ENCODE measurements at places on chromosomes 16 and 17. TPM values are rescaled to one million over a fixed set of nuclear protein-coding genes. Genes with fewer than 3 reads are reported as not detected.

Gene CAPNS2
- 0.67 TPM for total RNA-seq

Gene CNOT1
- 140 TPM for total RNA-seq

Gene LHX1
- total RNA-seq: not detected

Gene BCO1
- total RNA-seq: 0.75 TPM

Gene CA5A
- total RNA-seq: not detected

Gene HEATR9
- 0.17 TPM for total RNA-seq

Gene NPIPA7
- 7.7 TPM for total RNA-seq

Gene SLC16A13
- total RNA-seq: 10.1 TPM

Gene RUNDC3A
- total RNA-seq: 0.32 TPM

Gene PLXDC1
- 14.4 TPM for total RNA-seq

Gene PARD6A
- total RNA-seq: 4.7 TPM

Gene TMEM94
- 79.1 TPM for total RNA-seq

Gene C16orf96
- 0.32 TPM for total RNA-seq

Gene CCL3
- total RNA-seq: 9.9 TPM

Gene B4GALNT2
- total RNA-seq: 0.23 TPM

Gene ALDH3A2
- total RNA-seq: 134 TPM

Gene ENPP7
- not detected for total RNA-seq

Gene SLC5A10
- not detected for total RNA-seq

Gene FBXW10B
- 1.4 TPM for total RNA-seq

Gene NPIPA8
- total RNA-seq: 0.67 TPM

Gene KRTAP3-2
- not detected for total RNA-seq

Gene RAMP2
- 114 TPM for total RNA-seq

Gene SLC52A1
- total RNA-seq: 0.26 TPM

Gene SALL1
- total RNA-seq: not detected

Gene TEDC2
- total RNA-seq: not detected

Gene MT1A
- 4.9 TPM for total RNA-seq

Gene SMTNL2
- 2.7 TPM for total RNA-seq

Gene ZSCAN10
- not detected for total RNA-seq

Gene PMFBP1
- total RNA-seq: 0.23 TPM

Gene TNFSF12
- 75.7 TPM for total RNA-seq

Gene CMTM1
- total RNA-seq: 8.4 TPM

Gene C17orf67
- 3.8 TPM for total RNA-seq

Gene CES1
- 293 TPM for total RNA-seq

Gene CDH13
- 27.2 TPM for total RNA-seq

Gene GPR179
- 0.35 TPM for total RNA-seq

Gene LGALS9B
- total RNA-seq: not detected

Gene TEX19
- not detected for total RNA-seq

Gene KRT25
- total RNA-seq: not detected

Gene ZFPM1
- total RNA-seq: 8.4 TPM

Gene EVPLL
- 1.8 TPM for total RNA-seq

Gene KRT32
- total RNA-seq: not detected

Gene TBC1D3I
- 0.72 TPM for total RNA-seq

Gene TEKT5
- not detected for total RNA-seq

Gene CCL11
- 0.98 TPM for total RNA-seq

Gene NXPH3
- 6.3 TPM for total RNA-seq

Gene TTLL6
- 0.20 TPM for total RNA-seq

Gene FBXL16
- 3.6 TPM for total RNA-seq

Gene SULT1A2
- 13.0 TPM for total RNA-seq

Gene PTGES3L
- 0.38 TPM for total RNA-seq

Gene ITGAD
- total RNA-seq: 0.20 TPM

Gene DNAAF8
- total RNA-seq: 0.58 TPM

Gene ABCC11
- total RNA-seq: not detected

Gene RNF43
- 7.5 TPM for total RNA-seq

Gene ACSM2B
- total RNA-seq: not detected

Gene CBX4
- total RNA-seq: 20.2 TPM

Gene SYNGR3
- 0.61 TPM for total RNA-seq

Gene SLC16A11
- total RNA-seq: 6.8 TPM
